Renal cortical epithelial cell (primary cell): ENCODE measurements at places on chromosomes 5 and 9. TPM values are rescaled to one million over a fixed set of nuclear protein-coding genes. Genes with fewer than 3 reads are reported as not detected.

RNF183 gene
- 0.80 and 1.2 TPM in 2 replicates for total RNA-seq

PTGES gene
- 3.2 and 42.7 TPM in 2 replicates for total RNA-seq

C7 gene
- not detected in 2 replicates for total RNA-seq

CCNJL gene
- total RNA-seq, result 4.2 and 5.3 TPM in 2 replicates

PCDH12 gene
- total RNA-seq, result 0.35 and 0.45 TPM in 2 replicates
